Prostate gland (tissue), 2 donors: ENCODE measurements at places on chromosomes 7 and 10. TPM values are rescaled to one million over a fixed set of nuclear protein-coding genes. Genes with fewer than 3 reads are reported as not detected.

DNA sequence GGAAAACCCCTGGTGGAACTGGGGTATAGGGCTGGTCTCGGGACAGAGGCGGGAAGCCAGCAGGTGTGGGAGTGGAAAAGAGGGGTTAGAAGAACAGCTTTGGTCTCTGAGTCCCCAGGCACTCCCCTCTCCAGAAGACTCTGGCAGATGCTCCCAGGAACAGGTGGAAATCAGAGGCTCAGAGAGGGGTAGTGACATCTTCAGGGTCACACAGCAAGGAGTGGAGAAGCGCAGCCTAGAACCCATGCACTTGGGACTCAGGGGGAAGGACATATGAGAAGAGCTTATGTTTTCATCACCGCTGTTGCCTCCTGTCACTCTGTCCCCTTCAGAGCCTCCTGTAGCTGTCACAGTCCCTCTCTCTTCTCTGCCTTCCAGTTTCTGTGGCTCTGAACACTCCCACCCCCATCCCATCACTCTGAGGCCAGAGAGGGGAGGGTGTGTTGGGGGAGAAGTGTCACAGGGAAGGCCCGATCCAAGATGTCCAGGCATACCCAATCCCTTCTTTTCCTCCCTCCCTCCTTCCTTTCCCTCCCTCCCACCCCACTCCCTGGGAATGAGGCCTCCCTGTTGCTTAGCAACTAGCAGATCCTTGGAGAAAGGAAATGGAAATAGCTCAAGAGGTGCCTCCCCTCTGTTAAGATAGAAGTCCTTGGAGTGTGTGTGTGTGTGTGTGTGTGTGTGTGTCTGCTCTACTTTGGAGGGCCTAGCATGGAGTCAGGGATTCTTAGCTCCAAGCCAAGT lies 32.0 kb downstream of the SRRM3 start:
- DNase-seq = no peak

- no peak for DNase-seq
Observed at GRCh38 chr7:112336936-112337576, 113.2 kb upstream of the IFRD1 start.

GRCh38 chr10:124677749-124678556 lies 66.2 kb downstream of the FAM53B start:
- no peak for DNase-seq

Gene ZNF425
- 4.0 TPM for total RNA-seq

Gene PLEKHS1
- 9.0 TPM for total RNA-seq

GRCh38 chr7:132541656-132542055 lies 34.6 kb downstream of the PLXNA4 start:
- DNase-seq = no peak

DNA sequence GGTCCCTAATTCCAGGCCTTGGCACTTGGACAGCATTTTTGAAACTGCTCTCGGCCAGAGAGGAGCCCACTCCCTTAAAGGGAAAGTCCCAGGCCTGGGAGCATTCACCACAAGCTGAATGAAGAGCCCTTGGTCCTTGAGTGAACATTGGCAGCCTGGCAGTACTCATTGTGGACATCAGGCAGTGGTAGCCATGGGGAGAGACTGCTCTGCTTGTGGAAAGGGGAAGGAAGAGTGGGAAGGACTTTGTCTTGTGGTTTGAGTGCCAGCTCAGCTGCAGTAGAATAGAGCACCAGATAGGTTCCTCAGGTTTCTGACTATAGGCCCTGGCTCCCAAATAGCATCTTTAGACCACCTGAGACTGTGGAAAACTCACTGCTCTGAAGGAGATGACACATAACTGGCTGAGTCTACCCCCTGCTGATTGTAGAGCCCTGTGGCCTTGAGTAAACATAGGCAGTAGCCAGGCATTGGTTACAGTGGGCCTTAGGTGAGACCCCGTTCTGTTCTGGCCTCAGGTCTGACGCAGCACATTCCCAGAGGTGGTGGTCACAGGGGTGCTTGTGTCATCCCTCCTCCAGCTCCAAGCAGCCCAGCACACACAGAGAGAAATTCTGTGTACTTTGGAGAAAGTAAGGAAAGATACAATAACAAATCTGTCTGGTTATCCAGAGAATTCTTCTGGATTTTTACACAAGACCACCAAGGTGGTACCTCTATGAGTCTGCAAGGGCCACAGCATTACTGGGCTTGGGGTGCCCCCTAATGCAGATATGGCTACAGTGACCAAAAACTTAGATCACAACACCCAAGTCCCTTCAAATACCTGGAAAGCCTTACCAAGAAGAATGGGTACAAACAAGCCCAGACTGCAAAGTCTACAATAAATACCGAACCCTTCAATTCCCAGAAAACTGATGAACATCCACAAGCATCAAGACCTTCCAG lies 153.8 kb downstream of the GNAI1 start:
- no peak for DNase-seq

Gene PPP1R17
- total RNA-seq = not detected

Gene LDB3
- 10.8 TPM for total RNA-seq

Gene ATG9B
- total RNA-seq = 0.18 TPM

Gene PLXNA4
- total RNA-seq = 2.8 TPM

- DNase-seq = no peak
Observed at GRCh38 chr10:100968062-100968736, 1.1 kb upstream of the SEMA4G start.

GRCh38 chr7:81211204-81211933 lies 292.5 kb upstream of the SEMA3C start:
- DNase-seq = no peak

GRCh38 chr7:47582764-47583738 lies 1.1 kb upstream of the TNS3 start:
- no peak for DNase-seq

DNA sequence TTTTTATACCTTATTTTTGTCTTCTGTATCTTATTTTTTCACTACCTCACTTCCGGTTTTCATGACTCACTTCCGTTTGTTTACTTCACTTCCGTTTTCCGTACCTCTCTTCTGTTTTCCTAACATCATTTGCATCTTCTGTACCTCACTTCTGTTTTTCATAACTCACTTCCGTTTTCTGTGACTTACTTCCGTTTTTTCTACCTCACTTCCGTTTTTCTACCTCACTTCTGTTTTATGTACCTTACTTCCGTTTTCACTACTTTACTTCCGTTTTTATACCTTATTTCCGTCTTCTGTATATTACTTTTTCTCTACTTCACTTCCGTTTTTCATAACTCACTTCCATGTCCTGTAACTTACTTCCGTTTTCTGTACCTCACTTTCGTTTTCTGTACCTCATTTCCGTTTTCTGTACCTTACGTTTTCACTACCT lies 492.5 kb upstream of the AKR1E2 start:
- no peak for DNase-seq

Gene KLF14
- 0.57 TPM for total RNA-seq

- peak; percentile 72 for DNase-seq
Observed at GRCh38 chr7:101602484-101603241, 26.4 kb downstream of the MYL10 start.

GRCh38 chr7:45180084-45180986 lies 22.7 kb downstream of the RAMP3 start:
- no peak for DNase-seq

DNA sequence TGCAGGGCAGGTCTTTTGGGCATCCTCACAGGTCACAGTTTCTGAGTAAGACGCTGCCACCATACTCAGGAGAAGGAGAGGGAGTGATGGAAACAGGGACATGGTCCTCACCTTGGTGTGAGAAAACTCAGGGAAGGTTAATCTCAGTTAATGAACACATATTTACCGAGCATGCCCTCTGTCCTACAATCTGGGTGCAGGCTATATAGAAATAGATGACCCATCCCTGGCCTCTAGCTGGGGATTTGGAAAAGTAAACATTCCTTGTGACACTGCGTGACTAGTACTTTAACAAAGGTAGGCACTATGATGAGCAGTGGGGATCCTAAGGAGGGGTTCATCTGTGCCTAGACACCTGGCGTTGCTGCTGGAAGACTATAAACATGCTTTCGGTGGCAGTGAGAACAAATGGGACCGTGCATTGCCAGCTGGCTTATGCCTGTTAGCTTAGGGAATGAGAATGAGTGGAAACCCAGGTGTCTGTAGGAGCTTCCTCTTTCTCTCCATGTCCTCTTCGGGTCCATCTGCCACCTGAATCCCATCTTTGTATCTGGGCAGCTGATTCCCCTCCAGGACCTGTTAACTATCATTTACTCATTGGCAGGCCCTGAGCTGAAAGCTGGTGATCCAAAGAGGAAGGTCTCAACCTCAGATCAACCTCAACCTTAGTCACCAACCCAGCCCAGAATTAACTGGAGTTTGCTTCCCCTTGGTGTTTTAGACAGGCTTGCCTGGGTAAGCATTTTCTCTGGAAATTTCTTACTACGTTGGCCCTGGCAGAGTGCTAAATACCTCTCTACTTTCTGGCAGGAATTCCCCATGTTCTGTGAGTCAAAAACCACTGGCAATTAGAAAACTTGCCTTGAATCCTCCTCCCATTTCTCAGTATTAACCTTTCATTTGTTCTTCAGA lies 794 bp downstream of the MBL2 start:
- no peak for DNase-seq

- DNase-seq = no peak
Observed at GRCh38 chr7:15174485-15174884, 271.9 kb upstream of the DGKB start.

Gene DDX21
- total RNA-seq = 28.9 TPM

Gene AKR1C4
- not detected for total RNA-seq

DNA sequence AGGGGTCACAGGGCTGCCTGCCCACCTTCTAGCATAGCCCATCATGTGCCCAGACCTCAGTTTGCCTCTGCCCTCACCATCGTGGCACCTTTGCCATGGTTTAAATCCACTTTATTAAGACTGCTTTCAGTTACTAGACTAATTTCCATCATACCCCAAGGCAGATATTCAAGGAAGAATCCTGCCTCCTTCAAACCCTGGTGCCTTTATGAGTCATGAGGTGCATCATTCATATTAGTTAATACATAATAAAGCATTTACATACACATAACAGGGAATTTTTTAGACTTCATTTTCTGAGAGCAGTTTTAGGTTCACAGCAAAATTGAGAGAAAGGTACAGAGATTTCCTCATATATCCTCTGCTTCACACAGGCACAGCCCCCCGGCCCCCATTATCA lies 62.8 kb downstream of the CXCL12 start:
- DNase-seq = no peak

GRCh38 chr10:94549221-94549620 lies 3.6 kb downstream of the HELLS start:
- no peak for DNase-seq

GRCh38 chr10:130175074-130175473 lies 38.9 kb downstream of the GLRX3 start:
- no peak for DNase-seq

DNA sequence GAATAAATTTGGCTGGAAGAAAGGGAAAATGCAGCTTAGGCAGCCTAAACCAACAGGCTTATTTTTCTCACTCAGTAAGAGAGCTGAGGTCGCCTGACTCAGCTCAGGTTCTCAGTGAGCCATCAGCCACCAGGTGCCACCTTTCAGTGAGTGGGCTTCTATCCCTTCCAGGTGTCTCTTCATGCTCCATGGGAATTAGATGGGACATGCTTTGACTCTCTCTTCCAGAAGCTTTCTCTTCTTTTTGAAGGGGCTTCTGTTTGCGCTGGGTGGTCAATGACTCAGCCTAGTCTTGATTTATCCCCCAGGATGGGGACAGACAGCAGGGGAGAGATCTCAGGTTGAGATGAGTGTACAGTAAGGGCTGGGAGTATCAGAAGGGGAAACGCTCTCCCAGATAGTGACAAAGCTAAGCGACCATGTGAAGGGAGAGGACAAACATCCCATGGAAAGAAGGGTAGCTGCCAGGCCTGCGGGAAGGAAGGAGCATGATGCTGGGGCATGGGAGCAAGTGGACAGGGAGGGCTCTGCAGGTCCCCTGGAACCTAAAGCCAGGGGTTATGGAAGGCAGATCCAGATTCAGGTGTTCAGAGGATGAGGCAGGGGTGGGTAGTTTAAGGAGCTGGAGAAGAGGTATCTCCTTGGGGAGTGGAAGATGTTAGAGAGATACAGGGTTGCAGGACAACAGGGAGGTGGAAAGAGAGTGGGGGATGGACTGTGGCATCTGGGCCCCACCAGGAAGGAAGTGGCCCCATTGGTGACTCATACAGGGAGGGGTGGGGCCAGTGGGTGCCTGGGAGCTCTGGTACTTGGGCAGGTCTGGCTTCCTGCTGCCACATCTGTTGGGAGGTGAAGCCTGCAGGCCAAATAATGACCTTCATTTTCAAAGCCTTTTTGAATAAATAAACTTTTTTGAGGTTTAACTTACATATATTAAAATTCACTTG lies 32.5 kb downstream of the OGDH start:
- peak; percentile 34 for DNase-seq

DNA sequence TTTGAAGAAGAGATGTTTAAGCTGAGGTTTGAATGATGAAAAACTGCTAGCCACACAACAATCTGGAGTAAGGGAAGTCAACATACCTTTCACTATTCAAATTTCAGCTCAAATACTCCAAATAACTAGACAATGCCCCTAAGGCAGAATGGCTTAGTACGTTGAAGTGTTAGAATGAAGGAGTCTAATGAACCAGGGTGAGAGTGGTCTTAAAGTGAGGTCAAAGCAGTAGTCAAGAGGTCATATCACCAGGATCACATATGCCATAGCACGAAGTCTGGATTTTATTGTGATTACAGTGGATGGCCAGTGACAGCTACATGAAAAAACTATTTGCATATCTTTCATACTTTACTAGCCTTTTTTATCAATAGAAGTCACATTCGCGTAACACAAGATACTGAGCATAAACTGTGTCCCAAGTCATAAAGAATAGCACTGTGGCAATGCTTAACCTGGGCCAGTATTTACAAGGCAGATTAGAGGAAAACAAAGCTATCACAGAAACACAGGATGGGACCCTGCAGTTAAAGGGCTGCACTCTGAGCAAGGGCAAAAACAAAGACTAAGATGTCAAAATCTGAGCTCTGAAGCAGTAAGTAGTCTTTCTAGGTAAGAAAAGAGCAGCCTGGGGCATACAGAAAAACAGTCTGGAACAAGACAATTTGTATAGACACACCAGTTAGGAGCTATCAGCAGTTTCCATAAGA lies 61.5 kb downstream of the HYCC1 start:
- no peak for DNase-seq

DNA sequence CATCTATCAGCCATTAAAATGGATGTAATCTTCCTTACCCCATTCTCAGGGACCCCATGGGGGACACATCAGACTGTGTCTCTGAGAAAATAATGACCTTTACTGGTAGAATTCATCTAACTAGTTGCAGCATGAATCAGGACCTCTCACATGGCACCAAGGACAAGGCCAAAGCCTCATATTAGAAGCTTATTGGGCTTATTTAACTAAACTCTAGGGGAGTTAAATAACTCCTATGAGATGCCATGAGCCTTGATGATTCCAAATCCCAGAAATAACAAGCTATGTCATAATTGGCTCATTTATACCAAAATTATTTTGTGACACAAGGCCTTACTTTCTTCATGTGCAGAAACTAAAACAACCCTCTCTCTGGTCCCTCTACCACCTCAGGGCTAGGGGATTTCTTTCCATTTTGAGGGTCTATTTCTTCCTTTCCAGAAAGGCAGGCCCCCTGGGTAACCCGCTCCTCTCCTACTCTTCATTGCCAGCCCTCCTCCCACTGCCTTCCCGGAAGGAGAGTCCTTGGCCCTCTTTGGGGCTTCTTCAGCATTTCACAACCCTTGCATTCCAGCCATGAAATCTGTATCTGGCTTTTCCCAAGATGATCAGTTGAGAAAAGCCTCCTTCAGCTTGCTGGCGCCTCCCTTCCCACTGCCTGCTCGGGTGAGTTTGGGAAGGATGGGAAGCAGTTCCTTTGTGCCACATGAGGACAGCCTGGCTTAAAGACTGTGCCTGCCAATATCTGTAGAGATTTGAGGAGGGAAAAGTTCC lies 41.8 kb upstream of the TRIM8 start:
- no peak for DNase-seq

Gene UBE2H
- total RNA-seq = 105 TPM
